ENCODE measurements at places on chromosomes 3 and 15.
A peak's percentile ranks its signal among the peaks of the same experiment; 100 is the strongest.

GRCh38 chr3:115712871-115713270 lies 89.6 kb downstream of the GAP43 start:
- DNase-seq: no peak

- DNase-seq: no peak
These were observed 16.6 kb downstream of the ACAD9 start for GRCh38 chr3:128895843-128896697.

DNA sequence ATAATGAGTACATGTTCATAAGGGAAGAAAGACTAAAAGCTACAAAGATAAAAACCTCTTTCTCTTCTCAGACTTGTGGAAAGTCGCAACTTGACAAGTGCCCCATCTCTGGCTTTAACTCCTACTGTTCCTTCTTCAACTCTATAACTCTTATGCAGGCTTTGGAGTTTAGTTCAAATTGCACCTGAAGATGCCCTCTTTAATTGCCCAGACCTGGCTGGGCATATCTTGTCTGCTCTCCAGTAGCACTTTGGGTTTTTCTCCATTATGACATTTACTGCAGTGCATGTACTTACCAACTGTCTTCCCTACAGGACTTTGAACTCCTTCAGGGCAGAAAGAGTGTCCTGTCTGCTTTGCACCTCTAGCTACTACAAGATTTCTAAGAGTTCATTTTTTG lies 32.4 kb downstream of the DGKG start:
- DNase-seq: no peak

DNA sequence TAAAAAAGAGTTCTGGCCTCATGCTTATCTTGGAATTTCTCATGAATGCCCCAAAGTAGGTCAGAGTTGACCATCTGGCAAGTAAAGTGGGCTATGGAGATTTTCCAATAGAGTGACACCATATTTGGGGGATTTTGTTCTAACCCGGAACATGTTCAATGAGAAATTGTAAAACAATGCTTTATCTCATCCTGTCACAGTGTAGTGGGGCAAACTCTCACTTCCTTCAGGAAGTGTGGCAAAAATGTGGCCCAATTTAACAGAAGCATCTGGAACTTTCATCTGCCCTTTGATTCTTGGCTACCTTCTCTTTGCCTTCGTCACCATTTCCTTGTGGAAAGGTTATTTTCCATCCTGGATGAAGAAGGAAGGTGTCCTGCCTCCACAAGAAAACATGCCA lies 70.8 kb downstream of the ADAMTS9 start:
- DNase-seq: no peak

DNA sequence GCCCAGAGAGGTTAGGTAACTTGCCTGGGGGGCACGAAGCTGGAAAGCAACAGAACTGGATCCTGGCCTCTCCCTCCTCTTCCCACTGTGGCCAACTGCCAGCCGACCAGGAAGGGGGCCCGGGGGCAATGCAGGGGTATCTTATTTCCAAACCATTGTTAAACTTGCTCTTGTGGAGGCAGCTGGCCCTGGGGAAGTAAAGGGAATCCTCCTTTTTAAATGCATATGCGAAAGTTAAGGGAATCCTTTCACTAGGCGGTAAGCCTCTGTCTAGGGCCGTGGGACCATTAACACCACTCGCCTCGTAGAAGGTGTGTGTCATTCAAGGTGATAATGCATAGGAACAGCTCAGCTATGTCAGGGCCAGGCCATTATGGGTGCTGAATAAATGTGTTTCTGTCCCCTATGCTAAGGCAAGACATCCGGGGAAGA lies 68.6 kb downstream of the ST6GAL1 start:
- DNase-seq: no peak

- DNase-seq: no peak
These were observed 422.2 kb downstream of the TBC1D5 start for GRCh38 chr3:17320266-17320665.

GRCh38 chr3:43236008-43236407 lies 50.3 kb upstream of the SNRK start:
- DNase-seq: no peak

DNA sequence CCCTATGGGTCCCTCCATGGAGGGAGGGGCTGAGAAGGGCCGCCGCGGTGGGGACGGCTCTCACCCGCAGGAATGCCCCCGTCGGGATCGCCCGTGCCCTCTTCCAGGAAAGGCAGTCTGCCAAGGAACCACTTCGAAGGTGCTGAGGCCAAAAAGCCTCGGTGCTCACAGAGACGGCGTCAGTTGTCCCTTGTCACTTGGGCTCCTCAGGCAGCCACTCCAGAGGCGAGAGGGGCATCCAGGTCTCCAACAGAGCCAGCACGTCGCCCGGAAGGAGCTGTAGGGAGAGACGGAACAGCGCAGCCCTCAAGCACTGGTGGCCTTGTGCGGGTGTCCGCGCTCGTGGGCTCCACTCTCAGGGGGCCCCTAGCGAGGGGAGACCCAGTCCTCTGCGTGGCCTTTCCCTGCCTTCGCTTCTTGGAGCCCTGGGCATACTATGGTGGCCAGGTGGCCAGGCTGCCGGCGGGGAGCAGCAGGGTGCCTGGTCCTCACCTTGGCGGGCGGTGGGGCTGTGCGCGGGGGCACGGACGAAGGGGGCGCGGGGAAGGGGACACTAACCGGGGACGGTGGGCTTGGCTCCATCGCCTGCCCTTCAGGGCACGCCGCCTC lies 994 bp downstream of the MESP1 start:
- no peak for DNase-seq

- peak; percentile 79 for DNase-seq
These were observed 587 bp downstream of the NPHP3 start for GRCh38 chr3:132721479-132722164.

DNA sequence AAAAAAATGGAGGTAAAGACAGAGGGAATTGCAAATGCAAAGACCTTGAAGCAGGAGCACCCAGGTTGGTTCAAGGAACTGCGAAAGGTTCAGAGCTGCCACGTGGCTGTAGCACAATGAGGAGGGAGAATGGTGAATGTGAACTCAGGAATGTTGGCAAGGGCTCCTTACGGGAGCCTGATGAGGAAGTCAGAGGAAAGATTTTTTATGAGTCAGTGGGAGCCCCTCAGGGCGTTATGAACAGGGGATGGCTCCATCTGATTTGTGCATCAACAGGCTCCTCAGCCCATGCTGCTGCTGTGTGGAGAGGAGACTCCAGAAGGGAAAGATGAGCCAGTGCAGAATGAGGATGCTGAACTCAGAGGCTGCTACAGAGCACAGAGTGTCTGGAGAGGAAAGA lies 194.4 kb downstream of the ARRDC4 start:
- DNase-seq: peak; percentile 28

DNA sequence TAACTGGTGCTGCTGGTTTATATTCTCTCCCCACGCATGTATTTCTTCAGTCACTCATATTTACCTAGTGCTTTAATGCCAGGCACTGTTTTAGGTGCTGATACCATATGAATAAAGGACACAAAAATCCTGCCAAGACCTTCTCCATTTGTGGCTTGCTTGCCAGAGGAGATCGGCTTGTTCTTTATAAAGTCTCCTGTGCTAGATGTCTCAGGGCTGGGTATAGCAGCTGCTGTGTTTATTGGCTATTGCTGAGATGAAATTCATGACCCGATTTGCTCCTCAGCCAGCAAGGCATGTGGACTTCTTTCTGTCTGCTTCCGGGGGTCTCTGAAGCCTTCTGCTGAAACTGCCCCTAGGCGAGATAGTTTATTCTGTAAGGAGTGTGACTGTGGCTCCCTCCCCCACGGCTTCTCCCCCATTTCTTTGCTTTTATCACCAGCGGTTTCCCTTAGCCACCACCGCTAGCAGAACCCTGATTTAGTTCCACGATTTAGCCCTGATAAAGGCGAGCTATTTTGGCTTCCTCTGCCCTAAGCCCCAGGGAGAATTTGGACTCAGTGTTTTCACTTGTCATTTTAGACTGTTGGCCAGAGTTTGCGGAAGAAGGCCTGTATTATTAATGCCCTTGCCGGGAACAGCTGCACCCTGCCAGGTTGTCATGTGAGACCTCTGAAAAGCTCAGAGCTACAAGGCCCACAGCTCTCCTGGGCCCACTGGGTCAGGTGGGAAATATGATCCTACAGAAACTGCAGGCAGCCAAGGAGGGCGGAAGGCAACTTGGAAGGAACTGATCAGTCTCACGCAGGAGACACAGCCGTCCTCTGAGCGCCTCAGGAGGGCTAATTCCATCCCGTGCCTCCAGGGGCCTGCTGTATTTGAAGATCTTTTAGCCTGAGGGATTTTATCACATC lies 46.8 kb downstream of the ST6GAL1 start:
- no peak for DNase-seq

DNA sequence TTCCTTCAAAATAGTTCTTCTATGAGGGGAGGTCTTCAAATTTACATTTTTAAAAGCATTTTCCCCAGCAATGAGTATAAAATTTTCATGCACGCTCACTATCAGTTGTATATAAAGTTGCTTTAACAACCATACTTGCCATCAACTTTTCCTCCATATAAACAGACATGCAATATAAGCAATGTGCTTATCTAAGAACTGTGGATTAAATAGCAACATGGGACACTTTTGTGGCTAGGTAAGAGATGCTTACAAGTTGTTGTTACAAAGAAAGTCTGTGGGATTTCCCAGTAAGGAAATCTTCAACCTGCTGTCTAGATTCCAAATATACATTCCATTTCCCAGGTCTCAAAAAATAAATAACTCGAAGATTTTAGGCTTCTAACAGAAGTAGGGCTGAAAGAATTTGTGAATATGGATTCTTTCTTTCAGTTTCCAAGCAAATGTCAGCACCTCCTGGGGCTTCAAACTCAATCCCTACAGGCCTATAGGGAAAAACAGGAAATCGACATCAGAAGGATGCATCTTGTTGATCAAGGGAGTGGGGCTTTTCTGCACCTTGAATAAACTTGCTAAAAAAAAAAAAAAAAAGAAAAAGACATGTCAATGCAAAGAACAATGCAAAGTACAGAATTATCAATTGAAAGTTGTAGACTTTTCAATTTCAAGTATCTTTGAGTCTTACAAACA lies 16.1 kb downstream of the TNIK start:
- DNase-seq: no peak

DNA sequence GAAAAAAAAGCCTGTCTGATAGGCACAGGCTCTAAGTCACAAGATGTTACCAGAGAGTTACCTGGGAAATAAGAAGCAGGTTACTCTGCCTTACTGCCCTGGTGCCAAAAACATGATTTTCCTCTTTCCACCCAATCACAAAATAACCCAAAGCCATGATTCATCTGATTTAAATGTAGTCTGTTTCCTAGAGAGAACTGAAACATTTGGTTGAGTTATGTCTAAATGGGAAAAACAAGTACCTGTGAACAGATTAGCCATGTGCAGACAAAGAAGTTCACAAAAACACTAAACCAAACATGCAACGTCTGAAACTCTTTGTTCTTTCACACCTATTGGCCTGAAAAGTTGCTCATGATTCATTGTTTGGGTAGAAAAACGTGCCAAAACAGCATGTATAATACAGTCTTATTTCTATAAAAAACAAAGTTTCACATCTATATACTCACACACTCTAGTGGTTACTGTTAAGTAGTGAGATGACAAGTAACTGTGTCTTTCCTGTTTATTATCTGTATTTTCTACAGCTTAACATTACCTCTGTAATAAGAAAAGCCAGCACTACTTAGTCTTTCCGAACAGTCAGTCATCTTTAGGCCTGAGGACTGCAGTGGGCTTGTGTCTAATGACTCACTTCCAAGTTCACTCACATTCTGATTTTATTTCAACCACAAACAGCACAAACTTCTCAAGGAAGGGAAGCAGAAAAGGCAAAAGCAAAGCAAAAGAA lies 30.2 kb downstream of the FAM174B start:
- no peak for DNase-seq

DNA sequence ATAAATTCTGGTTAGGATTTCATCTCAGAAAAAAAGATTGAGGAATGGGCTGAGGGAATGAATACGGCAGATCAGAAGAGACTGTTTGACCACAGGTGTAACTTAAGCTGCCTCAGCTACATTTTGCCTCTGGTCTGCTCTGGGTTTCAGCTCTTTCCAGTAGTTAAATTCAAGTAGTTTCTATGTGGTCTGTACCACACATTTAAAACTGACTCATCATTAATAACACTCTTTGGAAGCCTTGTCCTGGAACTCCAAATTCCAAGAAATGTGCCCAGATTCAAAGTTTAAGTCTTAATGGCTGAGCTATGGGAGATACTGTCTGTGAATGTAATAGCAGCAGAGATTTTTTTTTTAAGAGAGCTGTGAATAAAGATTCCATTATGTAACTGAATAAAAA lies 133.1 kb upstream of the IGSF10 start:
- DNase-seq: no peak

DNA sequence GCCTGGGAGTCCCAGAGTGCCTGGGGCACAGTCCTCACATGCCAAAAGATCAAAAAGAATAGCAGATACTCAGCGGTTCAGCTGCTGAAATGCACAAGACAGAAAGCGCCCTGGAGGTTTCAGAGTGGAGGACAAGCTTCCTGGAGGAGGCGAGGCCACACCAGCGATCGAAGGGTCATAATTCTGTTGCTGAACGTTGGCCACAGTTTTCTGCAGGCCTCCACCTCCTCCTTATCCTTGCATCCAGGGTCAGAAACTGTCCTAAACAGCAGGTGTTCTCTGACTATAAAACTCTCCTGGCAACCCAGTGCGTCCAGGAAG lies 220.3 kb upstream of the LINGO1 start:
- no peak for DNase-seq

DNA sequence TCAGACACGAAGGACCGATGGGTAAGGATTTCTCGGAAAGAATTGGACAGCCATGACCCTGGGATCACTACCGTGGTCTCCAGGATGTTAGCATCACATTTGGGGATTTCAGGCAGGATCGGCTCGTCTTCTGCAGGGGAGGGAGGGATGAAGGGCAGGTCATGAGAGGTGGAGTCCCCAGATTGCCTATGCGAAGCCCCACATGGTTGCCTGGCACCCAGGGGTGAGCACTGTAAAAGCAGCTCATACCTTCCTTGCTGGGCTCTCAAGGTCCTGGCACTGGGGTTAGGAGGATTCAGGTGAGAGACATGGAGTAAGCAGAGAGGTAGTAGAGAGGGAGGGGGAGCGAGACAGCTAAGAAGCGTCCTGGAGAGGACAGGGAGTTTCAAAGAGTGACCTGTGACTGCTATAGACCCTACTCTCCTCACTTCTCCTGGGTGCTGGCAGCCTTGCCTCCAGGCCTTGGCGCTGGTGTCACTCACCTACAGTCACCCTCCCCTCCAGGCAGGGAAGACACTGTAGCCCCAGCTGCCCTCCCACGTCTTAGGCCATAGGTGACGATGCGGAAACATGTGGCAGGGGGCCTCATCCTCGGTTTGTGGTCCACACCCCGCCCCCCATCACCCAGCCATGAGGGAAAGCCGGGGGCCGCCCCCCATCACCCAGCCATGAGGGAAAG lies 15.0 kb upstream of the EHD4 start:
- DNase-seq: no peak

DNA sequence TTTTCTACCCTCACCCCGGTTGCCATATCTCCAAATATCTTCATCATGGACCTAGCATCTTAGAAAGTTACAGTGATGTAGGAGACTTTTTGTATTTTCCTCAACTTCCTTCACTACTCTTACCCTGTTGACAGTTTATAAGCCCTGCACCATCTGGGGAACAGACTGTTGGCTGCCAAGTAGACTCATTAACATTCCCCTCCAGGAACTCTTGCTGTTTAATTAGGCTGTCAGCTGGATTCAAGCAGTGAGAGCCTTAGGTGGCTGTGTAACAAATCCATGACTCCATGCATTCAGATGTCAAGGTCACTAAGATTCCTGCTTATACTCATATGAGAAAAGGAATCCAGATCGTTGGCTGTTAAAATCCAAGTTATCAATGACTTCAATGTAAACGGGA lies 198.3 kb downstream of the NAALADL2 start:
- DNase-seq: no peak

All from hepatocyte (in vitro differentiated cells).